ENCODE measurements at places on chromosomes 1 and 21.

GRCh38 chr1:27316860-27317259 is 5.1 kb upstream of the TMEM222 start:
- no peak for DNase-seq

DNA sequence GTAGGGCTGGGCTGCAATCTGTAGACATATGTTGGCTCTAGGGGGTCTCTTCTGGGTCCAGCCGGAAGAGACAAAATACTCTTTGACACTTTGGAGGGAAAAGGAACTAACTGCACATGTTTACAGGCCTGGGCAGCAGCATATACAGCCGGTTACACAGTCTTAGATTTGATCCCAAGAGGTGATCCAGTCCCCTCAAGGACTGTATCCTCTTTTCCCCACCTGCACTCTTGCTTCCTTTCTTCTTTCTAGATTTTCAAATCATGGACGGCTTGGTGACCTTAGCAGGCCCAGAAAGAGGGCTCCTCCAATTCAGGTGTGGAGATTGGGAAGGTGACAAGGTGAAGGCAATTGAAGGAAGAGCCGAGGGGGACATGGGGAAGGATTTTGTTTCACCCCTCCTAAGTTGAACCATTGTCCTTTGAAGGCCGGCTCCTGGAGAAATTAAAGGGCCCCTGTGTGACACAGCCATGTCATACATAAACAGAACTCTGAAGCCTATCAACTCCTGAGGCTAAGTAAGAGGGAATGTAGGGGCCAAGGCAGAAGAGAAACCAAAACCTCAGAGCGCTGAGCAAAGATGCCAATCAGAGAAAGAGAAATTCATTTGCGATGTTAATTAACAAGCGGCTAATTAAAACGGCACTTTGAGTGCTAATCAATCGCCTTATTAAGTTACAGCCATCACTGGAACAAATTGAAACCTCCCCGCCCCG is 5.9 kb upstream of the BARHL2 start:
- no peak for DNase-seq

GRCh38 chr1:94680039-94680377 is 138.4 kb upstream of the F3 start:
- DNase-seq, result no peak

GRCh38 chr1:30618335-30618747 is 105.0 kb downstream of the MATN1 start:
- no peak for DNase-seq

GRCh38 chr1:44590475-44590874 is 83.8 kb downstream of the TMEM53 start:
- no peak for DNase-seq

DNA sequence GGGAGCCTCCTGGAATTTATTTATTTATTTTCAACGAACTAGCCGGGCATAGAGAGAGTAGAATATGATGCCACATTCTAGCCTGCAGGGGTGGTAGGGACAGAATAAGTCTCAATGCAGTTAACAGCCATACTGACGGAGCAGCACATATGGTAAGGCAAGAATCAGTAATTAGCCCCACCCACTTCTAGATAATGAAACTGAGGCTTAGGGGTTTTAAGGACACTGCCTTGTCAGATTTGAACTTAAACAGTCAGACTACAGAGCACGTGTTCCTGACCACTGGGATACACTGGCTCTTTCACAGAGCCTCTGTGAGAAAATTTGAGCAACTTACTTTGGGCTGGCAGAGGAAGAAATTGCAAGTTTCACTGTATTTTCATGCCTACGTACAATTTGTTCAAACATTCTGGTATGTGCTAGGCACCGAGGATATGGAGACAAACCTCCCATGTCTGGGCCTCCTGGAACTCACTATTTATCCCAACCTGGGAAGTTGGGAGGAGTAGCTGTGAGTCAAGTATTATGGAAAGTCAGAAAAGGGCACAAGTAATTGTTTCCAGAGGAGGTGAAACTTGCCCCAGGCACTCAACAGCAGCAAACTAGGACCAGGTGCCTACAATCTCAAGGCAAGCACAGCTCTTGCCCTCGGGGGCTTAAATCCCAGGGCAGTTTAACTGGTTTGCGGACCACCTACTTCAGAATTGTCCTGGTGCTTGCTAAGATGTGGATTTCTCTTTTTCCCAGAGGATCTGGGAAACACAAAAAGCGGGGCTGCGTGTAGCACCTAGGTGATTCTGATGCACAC is 1.6 kb upstream of the CLIC4 start:
- DNase-seq, result peak; percentile 66

- no peak for DNase-seq
Observed at GRCh38 chr1:230752407-230752806, 5.2 kb downstream of the CAPN9 start.

- no peak for DNase-seq
Observed at GRCh38 chr1:114176366-114176765, 22.7 kb upstream of the SYT6 start.

GRCh38 chr1:29586991-29587745 is 350.8 kb downstream of the PTPRU start:
- no peak for DNase-seq

DNA sequence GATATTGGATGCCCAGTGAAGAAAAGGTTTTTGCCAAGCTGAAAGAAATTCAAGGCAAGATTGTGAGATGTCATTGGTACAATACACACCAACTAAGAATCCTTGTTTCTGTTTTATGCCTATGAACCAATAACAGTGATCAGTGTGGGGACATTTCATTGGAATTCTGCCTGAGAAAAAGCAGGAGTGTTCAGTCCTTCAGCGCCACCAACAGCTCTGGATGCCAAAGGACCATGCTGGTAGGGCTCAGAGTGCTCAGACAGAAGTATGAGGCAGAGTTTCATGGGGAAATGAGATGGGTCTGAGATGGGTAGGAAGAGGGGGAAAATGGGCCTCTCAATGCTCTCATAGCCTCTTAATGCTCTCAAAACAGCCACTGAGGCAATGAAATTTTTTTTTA is 56.5 kb downstream of the GABPA start:
- DNase-seq, result no peak

- DNase-seq, result peak; percentile 54
Observed at GRCh38 chr1:179706339-179706941, 36.7 kb upstream of the FAM163A start.

- DNase-seq, result no peak
Observed at GRCh38 chr21:43355266-43355924, 71.5 kb downstream of the SIK1 start.

DNA sequence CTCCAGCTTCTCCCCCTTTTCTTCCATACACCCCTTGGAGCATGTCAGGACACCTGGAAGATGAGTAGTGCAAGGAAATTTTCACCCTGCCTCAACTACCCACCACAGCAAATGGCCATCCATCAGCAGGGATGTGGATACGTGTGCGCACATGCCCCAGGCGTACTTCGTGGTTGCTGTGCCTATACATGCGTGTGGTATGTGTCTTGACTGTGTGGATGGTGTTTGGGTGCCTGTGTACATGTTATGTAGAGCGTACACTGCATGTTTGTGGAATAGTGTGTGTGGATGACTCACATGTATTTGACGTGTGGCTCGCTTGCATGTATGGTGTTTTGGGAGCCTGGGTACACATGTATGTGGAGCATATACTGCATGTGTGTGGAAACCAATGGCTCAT is 158.5 kb downstream of the RRAGC start:
- no peak for DNase-seq

GRCh38 chr1:160741092-160741501 is 2.0 kb downstream of the SLAMF7 start:
- no peak for DNase-seq

DNA sequence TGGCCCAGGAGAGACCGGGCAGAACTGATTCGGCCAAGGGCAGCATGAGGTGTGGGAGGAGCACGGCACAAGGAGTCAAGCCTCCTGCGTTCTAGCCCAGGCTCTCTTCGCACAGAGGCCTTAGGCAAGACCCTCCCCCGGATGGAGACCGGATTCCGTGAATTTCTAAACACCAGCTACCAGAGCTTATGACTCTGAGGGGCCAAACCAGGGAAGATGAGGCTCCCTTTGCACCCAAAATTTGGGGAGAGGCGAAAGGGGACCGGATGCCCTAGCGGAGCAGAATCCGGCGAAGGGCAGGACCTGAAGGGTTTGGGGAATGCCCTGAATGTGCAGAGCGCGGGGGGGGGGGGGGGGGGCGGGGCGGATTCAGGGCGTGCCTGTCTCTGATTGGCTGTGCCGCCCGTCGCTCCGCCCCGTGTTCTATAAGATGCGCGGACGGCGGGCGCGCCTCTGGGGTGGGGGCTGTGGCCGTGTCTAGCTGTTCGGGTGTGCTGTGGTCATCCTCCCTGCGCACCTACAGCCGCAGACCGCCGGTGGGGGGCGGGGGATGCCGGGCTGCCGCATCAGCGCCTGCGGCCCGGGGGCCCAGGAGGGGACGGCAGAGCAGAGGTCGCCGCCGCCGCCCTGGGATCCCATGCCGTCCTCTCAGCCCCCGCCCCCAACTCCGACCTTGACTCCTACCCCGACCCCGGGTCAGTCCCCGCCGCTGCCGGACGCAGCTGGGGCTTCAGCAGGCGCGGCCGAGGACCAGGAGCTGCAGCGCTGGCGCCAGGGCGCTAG is at the start of gene TRNP1:
TRNP1 (plus strand) TSS at position 456 of the 783 bp plus-strand sequence; CDS start at position 551, 95 bp downstream.
- DNase-seq, result peak; percentile 71

GRCh38 chr1:97364086-97364485 is 556.7 kb downstream of the DPYD start:
- DNase-seq, result peak; percentile 62

Measured in fibroblast of skin of back (primary cell).